ENCODE measurements at places on chromosomes 7 and 10. TPM values are rescaled to one million over a fixed set of nuclear protein-coding genes. Genes with fewer than 3 reads are reported as not detected.

LRMDA gene
- not detected for polyA plus RNA-seq

ASZ1 gene
- not detected for polyA plus RNA-seq

EMX2 gene
- polyA plus RNA-seq, result not detected

PNLIPRP2 gene
- not detected for polyA plus RNA-seq

MET gene
- polyA plus RNA-seq, result not detected

MBL2 gene
- not detected for polyA plus RNA-seq

APBB1IP gene
- 66.4 TPM for polyA plus RNA-seq

PON3 gene
- not detected for polyA plus RNA-seq

TFPI2 gene
- polyA plus RNA-seq, result not detected

TRIM73 gene
- 2.6 TPM for polyA plus RNA-seq

PITRM1 gene
- polyA plus RNA-seq, result 37.2 TPM

KLF14 gene
- 0.11 TPM for polyA plus RNA-seq

C10orf62 gene
- polyA plus RNA-seq, result not detected

NME8 gene
- not detected for polyA plus RNA-seq

FAM25G gene
- not detected for polyA plus RNA-seq

TMEM270 gene
- polyA plus RNA-seq, result not detected

ANKMY2 gene
- 16.9 TPM for polyA plus RNA-seq

ZNF853 gene
- polyA plus RNA-seq, result 1.5 TPM

EIF4H gene
- polyA plus RNA-seq, result 197 TPM

LRGUK gene
- 0.08 TPM for polyA plus RNA-seq

PLCE1 gene
- 0.49 TPM for polyA plus RNA-seq

KCND2 gene
- polyA plus RNA-seq, result not detected

AUTS2 gene
- 8.9 TPM for polyA plus RNA-seq

ABCB1 gene
- 2.5 TPM for polyA plus RNA-seq

DPP6 gene
- polyA plus RNA-seq, result not detected

HOXA4 gene
- not detected for polyA plus RNA-seq

CACNA2D1 gene
- polyA plus RNA-seq, result not detected

LAMB1 gene
- not detected for polyA plus RNA-seq

WNT2 gene
- polyA plus RNA-seq, result not detected

HOXA11 gene
- polyA plus RNA-seq, result not detected

UBE3C gene
- 15.1 TPM for polyA plus RNA-seq

AGMO gene
- not detected for polyA plus RNA-seq

SPDYE1 gene
- 0.10 TPM for polyA plus RNA-seq

TNPO3 gene
- 36.7 TPM for polyA plus RNA-seq

UCMA gene
- polyA plus RNA-seq, result not detected

SMIM30 gene
- 46.6 TPM for polyA plus RNA-seq

PRRT4 gene
- polyA plus RNA-seq, result 0.21 TPM
